ENCODE measurements at places on chromosomes 2 and 18. TPM values are rescaled to one million over a fixed set of nuclear protein-coding genes. Genes with fewer than 3 reads are reported as not detected.

The POTEJ gene
- not detected for total RNA-seq

The HOXD12 gene
- total RNA-seq: not detected

The MEIS1 gene
- 18.5 TPM for total RNA-seq

The RPRM gene
- not detected for total RNA-seq

The DES gene
- 0.70 TPM for total RNA-seq

The SNORC gene
- total RNA-seq: 2.2 TPM

The D2HGDH gene
- total RNA-seq: 14.5 TPM

The RNF152 gene
- 137 TPM for total RNA-seq

The CGREF1 gene
- 13.5 TPM for total RNA-seq

The CIB4 gene
- total RNA-seq: not detected

The ZSWIM2 gene
- total RNA-seq: not detected

The STPG4 gene
- total RNA-seq: 0.25 TPM

The TGFA gene
- total RNA-seq: 0.25 TPM

The NTSR2 gene
- not detected for total RNA-seq

The ABCB11 gene
- total RNA-seq: not detected

The ANKZF1 gene
- total RNA-seq: 27.9 TPM

Measured in chondrocyte (in vitro differentiated cells).